ENCODE measurements at places on chromosomes 7 and 10.

DNA sequence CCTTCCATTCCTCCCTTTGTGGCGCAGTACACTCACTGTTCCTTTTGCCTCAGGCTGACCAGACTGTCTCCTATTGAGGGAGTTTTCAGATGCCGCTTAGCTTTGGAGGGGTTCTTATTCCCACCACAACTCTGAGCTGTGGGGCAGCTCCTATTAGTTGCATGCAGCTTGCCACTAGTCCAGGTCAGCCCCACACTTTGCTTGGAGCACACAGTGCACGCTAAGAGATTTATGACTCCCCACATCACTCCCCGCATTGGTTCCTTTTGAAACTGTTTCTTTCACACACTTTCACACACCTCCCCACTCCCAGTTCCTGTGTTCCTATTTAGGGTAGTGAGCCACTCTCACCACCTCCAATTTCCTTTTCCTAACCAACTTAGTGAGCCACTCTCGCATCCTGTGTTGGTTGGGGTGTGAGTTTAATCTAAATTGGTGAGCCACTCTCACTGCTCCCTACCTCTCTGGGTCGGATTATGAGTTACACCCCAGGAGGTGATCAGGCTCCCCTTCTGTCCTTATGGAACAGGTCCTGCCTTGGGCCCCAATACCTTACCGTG, 10.4 kb upstream of the ZNF485 start:
- no peaks in the 10 kb centered on the region for H3K36me3 ChIP-seq
- H3K27me3 ChIP-seq, result no peaks in the 10 kb centered on the region
- no peaks in the 10 kb centered on the region for H3K4me1 ChIP-seq
- H3K27ac ChIP-seq, result no peak overlapping the region
- DNase-seq, result no peak
- H3K4me3 ChIP-seq, result no peak overlapping the region

DNA sequence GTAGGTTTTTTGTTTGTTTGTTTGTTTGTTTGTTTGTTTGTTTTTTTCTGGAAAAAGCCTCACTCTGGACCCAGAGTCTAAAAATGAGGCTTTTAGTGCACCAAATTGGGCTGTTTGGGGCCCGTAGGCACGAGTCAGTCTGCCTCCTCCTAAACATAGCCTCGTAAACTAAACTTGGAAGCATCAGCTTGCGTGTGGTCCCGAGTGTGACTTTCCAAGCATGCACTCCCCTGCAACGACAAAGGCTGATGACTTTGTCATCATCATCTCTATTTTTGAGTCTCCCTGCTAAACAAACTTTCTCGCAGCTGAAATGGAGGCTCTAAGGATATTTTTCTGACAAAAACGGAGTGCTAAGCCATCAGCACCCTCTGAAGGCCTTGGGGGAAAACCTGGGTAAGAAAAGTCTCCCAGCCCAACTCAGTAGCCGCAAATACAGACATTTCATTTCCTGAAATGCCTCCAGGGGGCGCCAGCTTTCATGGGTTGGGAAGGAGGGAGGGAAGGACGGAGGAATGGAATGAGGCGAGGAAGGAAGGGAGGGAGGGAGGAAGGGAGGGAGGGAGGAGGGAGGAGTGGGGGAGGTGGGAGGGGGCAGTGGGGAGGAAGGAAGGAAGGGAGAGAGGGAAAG, 245.9 kb downstream of the KCNMA1 start:
- peak; percentile 89 for DNase-seq
- no peaks in the 10 kb centered on the region for H3K27me3 ChIP-seq
- no peak overlapping the region for H3K4me3 ChIP-seq
- no peak overlapping the region for H3K27ac ChIP-seq

DNA sequence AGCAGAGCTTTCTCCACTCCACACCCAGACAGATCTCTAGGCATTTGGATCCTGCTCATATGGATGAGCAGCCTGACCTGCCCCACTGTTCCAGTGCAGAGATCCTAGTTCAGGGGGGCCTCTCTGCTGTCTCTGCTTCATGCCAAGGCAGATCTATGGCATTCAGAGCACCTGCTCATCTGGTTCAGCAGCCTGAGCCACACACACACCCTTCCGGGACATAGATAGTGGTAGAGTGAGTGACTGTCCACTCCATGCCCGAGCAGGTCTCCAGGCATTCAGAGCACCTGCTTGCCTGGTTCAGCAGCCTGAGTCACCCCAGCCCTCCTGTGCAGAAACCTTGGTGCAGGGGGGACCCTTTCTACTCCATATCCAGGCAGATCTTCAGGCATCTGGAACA, 54.3 kb upstream of the ZNF800 start:
- H3K36me3 ChIP-seq, result no peaks in the 10 kb centered on the region
- H3K27me3 ChIP-seq, result no peaks in the 10 kb centered on the region
- no peak overlapping the region for H3K27ac ChIP-seq
- H3K4me1 ChIP-seq, result no peaks in the 10 kb centered on the region
- no peak for DNase-seq
- no peak overlapping the region for H3K4me3 ChIP-seq

DNA sequence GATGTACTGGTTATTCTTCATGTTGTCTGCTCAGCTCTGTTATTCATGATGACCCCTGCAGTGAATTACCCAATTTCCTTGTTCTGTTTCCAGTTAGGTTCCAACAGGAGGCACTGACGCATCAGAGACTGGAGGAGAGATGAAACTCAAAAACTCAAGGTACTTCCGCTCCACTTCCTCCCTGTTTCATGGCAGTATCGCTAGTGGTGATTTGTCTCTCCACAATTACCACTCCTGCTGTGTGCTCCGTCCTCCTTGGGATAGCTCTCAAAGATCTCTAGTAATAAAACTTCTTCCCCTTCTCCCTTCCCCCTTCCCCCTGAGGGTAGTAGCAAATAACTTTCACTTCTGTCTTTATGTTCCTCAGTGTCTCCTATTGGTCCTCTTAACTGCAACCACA, 107.4 kb upstream of the ABCB5 start:
- no peaks in the 10 kb centered on the region for H3K27me3 ChIP-seq
- DNase-seq, result no peak

DNA sequence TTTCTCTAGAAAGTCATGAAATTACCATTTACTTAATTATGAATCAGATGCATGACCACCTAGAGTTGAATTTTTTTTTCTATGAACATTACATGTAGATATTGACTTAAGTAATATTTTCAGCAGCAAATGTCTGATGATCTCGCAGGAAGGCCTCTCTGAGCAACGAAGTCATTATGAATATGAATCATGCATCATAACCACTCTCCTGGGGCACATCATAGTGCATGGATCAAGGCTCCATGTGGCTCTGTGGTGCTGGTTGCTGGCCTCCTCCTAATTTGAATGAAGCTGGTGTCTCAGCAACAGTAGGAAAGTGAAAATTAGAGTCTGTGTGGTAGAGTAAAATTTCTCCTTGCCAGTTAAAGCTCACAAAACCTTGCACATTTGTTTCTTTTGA, 121.4 kb upstream of the INHBA start:
- H3K4me1 ChIP-seq, result no peaks in the 10 kb centered on the region
- no peaks in the 10 kb centered on the region for H3K27me3 ChIP-seq
- DNase-seq, result no peak
- no peak overlapping the region for H3K27ac ChIP-seq
- no peak overlapping the region for H3K4me3 ChIP-seq

- H3K4me1 ChIP-seq, result no peaks in the 10 kb centered on the region
- no peak overlapping the region for H3K4me3 ChIP-seq
- H3K27ac ChIP-seq, result no peak overlapping the region
- H3K27me3 ChIP-seq, result no peaks in the 10 kb centered on the region
- DNase-seq, result no peak
Observed at GRCh38 chr10:117727421-117727820, 184.9 kb downstream of the EMX2 start.

DNA sequence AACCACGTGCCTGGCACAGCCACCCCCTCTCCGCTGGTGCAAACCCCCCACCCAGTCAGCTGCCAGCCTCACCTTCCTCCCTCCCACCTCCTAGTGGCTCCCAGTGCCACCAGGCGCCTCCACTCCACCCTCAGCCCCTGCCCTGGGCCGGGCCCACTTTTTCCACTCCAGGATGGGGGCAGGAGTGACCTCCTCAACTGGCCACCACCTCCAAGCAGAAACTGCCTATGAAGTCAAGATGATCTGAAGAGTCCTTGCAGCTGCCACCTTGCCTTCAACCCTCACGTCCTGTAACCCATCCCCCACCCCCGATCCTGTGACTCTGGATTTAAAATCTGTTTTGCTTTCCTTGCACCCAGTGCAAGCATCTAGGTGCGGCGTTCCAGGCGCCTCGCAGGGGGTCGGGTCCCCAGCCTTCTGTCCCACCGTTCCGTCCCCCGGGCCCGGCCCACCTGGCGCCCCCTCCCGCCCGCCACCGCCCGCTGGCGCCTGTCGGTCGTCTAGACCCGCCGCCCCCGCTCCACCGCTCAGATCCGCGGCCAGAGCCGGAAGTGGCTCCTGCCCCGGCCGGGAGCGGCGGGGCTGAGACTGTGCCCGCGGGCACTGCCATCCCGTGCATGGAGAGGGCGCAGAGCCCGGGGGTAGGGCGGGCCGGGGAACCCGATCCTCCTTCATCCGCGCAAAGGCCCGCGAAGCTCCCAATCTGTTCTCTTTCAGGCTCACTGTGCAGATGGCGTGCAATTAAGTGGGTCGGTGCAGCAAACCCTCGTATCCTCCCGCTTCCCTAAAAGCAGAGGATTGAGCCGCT, 51.2 kb upstream of the GTF2I start:
- H3K4me3 ChIP-seq, result peak overlapping the region; percentile 53
- peaks cover 14% of the 10 kb centered on the region for H3K4me1 ChIP-seq
- peak overlapping the region; percentile 78 for H3K27ac ChIP-seq
- no peak for DNase-seq
- H3K36me3 ChIP-seq, result no peaks in the 10 kb centered on the region

DNA sequence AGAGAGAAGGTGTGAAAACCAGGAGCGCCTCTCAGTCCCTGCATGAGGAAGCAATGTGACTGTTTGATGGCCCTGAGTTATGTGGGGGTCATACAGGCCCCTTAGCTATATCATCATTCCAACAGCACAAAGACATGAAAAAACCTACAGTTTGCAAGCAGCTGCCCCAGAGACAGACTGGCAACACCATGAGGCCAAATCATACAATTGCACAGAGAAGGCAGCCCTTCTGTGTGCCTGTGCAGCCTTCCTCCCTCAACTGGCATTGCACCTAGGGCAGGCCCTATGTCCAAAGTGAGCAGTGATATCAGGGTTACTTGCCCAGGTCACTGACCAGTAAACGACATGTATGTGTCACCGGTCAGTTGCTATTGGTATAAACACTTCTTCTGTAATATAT, 41.6 kb downstream of the GPRIN2 start:
- H3K27ac ChIP-seq, result no peak overlapping the region
- no peaks in the 10 kb centered on the region for H3K27me3 ChIP-seq
- H3K4me3 ChIP-seq, result no peak overlapping the region
- no peaks in the 10 kb centered on the region for H3K4me1 ChIP-seq
- H3K36me3 ChIP-seq, result no peaks in the 10 kb centered on the region

- no peak overlapping the region for H3K4me3 ChIP-seq
- no peaks in the 10 kb centered on the region for H3K4me1 ChIP-seq
Observed at GRCh38 chr7:122465296-122465695, 160.7 kb upstream of the FEZF1 start.

DNA sequence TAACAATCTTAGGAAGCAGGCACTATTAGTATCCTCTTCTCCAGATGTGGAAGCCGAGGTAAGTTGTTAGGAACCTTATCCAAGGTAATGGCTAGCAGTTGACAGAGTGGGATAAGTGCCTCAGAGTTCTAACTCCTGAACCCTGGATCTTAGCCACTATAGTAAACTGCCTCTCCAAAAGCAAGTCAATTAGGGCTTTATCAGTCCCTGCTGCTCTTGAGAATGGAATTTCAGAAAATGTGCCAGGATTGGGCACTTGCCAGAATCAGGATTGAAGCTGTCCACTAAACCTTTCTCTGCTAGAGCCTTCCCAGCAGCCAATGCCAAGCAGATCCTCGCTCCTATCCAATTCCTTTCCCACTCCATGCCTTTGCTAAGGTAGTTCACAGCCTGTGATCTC, 777.5 kb upstream of the POM121L12 start:
- no peak overlapping the region for H3K4me3 ChIP-seq
- no peaks in the 10 kb centered on the region for H3K4me1 ChIP-seq
- DNase-seq, result no peak
- H3K27ac ChIP-seq, result no peak overlapping the region
- H3K27me3 ChIP-seq, result no peaks in the 10 kb centered on the region

DNA sequence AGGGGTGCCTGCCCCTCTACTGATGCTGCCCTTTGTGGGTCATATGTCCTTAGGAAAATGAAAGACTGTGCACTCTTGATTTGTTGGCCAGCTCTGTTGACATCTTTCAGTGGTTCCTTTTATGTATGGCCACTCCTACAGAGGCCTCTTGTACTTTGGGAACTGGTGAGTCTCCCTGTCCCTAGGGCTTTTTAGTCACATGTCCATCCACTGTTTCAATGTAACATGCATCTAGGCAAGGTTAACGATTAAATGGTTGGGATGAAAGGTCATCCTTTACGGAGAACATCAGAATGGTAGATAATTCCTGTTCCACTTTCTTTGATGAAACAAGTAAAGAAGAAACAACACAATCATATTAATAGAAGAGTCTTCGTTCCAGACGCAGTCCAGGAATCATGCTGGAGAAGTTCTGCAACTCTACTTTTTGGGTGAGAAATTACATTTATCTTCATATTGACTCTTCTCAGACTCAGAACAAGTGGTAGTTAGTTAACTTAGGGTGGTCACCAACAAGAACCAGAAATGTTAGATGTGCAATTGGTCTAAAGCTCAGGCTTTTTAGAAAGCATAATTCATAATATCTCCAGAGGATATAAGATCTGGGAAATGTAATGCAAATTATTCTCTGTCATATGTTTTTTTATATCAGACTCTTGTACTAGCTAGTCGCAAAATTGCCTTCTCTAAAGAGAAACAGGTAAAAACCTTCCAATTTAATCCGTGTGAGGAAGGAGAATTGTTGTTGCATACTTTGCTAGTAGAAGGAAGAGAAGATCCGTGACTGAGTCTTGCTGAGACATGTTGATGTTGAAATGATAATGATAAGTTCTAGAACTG, at the start of gene ABCC2:
Gene ABCC2 (plus strand): TSS at position 194 of the 840 bp plus-strand sequence. CDS start 205 bp downstream, at position 399.
- no peak for DNase-seq
- no peaks in the 10 kb centered on the region for H3K36me3 ChIP-seq
- H3K4me3 ChIP-seq, result no peak within 1 kb of the TSS
- H3K4me1 ChIP-seq, result no peaks in the 10 kb centered on the region
- H3K27ac ChIP-seq, result no peak within 1 kb of the TSS

GRCh38 chr7:4742051-4742573, 33.3 kb upstream of the AP5Z1 start:
- no peaks in the 10 kb centered on the region for H3K27me3 ChIP-seq
- H3K4me1 ChIP-seq, result peaks cover 37% of the 10 kb centered on the region
- DNase-seq, result no peak

DNA sequence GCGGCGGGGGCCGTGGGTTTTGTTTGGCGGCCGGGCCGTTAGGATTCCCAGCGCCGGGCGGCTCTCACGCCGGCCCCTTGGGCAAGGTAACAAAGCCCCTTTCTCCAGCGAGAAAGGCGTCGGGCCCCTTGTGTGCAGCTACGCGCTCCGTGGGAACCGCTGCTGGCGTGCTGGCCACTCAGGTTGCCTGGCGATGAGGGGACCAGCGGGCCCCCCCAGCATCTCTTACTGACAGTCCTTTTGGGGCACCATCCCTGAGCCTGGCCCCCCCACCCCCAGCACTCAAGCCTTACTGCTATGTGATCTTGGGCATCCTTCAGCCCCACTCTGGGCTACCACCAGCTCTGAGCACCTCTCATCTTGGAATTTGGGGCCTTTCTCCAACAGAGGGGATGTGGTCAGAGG, 1.8 kb downstream of the LFNG start:
- H3K36me3 ChIP-seq, result no peaks in the 10 kb centered on the region
- peaks cover 88% of the 10 kb centered on the region for H3K4me1 ChIP-seq
- H3K27me3 ChIP-seq, result no peaks in the 10 kb centered on the region
- peak overlapping the region; percentile 42 for H3K27ac ChIP-seq
- H3K4me3 ChIP-seq, result peak overlapping the region; percentile 49

- H3K27me3 ChIP-seq, result no peaks in the 10 kb centered on the region
- H3K36me3 ChIP-seq, result no peaks in the 10 kb centered on the region
- H3K4me3 ChIP-seq, result no peak overlapping the region
- no peak overlapping the region for H3K27ac ChIP-seq
- DNase-seq, result peak; percentile 6
Observed at GRCh38 chr7:138064856-138065357, 11.4 kb upstream of the AKR1D1 start.
